K562 (cell line): ENCODE measurements at places on chromosomes 11 and 22.
A peak's percentile ranks its signal among the peaks of the same experiment; 100 is the strongest.

DNA sequence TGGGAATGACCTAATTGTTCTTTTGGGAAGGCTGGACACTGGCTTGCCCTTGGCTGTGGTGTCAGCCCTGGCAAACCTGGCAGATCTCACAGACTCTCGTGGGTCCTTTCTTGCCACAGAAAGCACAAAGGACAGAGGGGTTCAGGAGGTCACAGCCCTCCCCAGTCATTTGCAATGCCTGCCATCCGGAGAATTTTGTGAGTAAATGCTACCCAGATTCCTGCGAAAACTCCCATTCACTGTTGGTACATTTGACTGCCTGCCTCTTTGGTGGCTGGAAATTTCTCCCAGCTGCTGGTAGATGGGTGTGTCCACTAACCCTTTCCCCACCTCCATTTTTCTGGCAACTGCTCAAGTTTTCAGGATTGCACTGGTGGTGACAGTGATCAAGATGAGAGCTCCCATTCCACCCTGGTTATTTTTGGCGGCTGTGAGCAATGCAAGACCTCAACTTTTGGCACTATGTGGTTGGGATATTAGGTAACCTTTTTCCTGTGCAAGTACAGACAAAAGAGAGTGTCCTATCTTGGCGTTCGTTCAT, 155.7 kb downstream of the NAV2 start:
- no peak for DNase-seq

GRCh38 chr11:96052921-96053651, 129.2 kb upstream of the MTMR2 start:
- no peak for DNase-seq

DNA sequence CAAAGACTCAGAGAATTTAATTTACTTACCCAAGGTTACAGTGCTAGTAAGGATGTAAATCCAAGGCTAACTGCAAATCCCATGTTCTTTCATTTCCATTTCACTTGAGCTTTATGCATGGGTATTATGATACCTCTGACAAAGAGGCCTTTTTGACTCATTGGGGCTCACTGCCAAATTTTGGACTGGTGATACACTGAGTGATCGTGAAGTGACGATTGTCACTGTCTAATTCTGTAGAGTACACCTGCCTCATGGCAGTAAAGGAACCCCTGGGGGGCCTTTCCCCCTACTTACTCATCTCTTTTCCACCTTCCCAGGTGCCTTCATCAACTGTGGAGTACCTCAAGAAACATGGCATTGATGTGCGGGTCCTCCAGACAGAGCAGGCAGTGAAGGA, 50.9 kb downstream of the AAMDC start:
- DNase-seq: no peak

GRCh38 chr22:43015677-43016042, 711 bp upstream of the PACSIN2 start:
- DNase-seq: no peak

DNA sequence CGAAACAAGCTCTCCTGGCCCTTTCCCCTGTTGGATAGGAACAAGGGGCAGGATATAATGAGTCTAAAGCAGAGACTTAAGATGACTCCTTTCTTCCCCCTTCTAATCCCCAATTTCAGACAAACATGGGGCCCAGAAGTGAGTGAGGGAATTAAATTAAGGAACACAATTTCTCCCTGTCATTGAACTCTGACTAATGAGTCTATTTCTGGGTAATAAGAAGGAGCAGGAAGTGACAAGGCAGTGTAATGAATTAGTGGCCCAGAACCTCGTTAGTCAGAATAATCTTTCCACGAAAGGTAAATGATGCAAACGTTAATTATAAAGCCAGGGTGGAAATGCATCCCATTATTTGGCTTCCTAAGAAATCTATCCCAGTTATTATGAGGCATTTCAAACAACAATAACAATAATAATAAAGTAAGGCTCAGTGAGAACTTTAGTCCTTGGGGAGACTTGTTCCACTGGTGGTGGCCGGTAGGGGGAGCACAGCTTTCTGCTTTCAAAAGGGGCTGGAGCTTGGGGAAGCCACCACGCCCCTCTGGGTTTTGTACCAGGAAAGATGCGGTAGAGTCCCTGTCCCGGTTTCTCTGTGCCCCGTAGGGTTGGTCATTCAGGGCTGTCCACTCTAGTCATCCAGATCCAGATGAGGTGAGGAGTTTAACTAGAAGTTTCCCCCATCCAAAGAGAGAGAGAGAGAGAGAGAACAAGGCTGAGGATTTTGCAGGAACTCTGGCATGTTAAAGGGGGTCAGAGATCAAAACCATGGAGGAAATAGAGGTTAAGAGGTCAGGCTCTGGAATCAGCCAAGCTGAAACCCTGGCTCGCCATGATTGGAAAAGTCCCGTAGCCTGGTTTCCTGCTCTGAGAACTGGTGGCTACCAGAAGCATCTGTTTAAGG, 298.3 kb downstream of the NTM start:
- DNase-seq: peak; percentile 65
